ENCODE measurements at places on chromosomes 1 and 21.

- DNase-seq: peak; percentile 29
Observed at GRCh38 chr21:39094847-39095579, 88.2 kb downstream of the PSMG1 start.

DNA sequence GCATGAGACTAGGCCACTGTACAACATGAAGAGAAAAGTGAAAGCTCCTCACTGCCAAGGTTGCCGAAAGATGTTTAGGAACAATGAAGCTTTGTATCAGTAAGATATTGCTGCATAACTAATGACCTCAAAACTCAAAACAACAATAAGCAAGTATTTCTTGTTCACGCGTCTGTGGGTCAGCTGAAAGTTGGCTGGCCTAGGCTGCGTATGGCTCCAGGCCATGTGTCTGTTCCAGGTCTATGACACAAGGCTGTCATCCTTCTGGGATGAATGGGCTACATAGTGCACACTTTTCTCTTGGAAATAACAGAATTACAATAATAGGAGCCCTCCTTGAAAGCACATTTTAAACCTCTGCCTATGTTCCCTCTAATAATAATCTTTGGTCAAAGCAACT lies 515.9 kb downstream of the PLPP3 start:
- DNase-seq: no peak

GRCh38 chr1:66436378-66437135 lies 97.4 kb upstream of the SGIP1 start:
- peak; percentile 81 for DNase-seq

DNA sequence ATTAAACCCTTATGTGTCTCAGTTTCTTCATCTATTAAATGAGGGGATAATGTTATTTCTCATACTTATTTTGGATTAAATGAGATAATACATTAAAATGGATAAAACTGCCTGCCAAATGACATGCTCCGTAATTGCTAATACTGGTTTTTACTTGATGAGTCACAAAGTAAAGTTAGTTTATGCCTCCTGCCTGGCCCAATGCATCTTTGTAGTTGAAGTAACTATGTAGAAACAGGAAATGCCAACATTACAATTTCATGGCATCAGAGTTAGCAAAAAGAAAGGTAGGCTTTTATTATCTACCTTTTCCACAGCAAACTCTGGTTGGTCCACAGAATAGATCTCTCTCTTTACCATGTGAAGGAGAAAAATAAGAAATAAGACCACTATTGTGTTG lies 214.5 kb downstream of the TBX15 start:
- DNase-seq: no peak

- DNase-seq: no peak
Observed at GRCh38 chr1:156089704-156090103, 7.4 kb upstream of the MEX3A start.

DNA sequence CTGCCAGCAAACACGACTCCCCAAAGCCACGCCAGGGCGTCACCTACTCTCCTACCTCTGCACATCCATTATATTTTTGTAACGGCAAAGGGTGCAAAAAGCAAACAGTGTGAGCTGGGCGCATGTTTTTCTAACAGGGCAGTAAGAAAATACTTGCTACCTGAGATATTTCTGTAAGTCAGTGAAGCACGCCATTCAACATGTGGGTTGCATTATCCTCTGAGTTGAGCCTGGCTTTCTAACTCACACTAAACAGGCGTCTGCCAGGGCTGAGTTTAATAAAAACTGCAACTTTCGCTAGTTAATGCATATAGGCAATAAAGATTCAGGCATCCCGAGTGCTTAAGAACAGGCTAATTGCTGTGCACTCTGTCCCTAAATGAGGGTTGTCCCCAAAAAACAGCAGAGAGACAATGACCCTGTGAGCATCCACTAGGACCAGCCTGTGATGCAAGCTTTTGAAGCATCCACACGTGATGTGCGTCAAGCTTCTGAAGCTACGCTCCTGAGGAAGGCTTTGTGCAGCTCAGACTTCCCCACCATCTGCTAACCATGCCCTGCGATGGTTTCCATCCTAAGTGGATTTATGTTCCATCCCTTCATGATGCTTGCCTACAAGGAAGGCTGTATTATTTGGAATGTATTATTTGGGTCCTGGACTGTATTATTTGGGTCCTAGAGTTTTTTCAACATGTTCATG lies 70.0 kb upstream of the SIM2 start:
- DNase-seq: no peak

DNA sequence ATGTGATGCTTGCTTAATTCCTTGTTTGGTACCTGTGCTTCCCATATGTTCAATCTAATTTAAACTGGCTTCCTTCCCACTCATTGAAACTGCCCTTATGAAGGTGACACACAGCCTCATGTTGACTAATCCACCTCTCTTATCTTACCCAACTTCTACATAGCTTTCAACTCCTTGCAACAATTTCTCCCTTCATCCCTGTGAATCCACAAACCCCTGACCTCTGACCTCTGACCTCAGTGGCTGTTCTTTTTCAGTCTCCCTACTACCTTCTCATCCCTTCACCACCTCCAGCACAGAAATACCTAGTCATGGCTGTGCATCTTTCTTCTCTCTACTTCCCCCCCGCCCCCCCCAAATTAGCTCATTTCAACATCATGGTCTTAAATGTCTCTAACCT lies 144.5 kb downstream of the TTLL7 start:
- DNase-seq: no peak

- no peak for DNase-seq
Observed at GRCh38 chr1:246856371-246856770, 75.4 kb downstream of the AHCTF1 start.

DNA sequence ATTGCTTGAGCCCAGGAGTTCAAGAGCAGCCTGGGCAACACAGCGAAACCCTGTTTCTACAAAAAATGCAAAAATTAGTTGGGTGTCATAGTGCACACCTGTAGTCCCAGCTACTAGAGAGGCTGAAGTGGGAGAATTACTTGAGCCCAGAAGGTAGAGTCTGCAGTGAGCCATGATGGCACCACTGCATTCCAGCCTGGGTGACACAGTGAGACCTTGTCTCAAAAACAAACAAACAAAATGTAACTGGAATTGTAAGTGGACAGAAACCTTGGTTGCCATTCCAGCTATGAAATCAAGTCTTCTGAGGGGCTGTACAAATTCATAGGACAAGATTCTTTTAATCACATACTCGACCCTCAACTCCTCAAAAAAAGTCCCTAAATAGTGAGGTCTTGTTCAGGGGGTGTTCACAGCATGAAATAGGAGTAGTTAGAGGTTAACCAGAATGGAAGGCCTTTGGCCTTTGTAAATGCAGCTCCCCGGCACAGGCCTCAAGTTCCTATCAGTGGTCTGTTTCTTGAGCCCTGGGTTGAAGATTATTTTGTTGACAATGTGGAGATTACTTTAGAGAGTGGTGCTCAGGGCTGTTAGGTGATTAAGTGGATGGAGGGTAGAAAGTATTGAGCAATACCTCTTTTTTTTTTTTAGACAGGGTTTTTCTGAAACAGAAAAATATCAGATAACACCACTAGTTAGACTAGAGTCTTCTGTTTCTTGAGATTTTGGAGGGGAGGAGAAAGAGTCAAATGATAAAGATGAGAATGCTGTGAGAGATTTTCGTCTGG lies 138.7 kb upstream of the ZNF648 start:
- DNase-seq: no peak

DNA sequence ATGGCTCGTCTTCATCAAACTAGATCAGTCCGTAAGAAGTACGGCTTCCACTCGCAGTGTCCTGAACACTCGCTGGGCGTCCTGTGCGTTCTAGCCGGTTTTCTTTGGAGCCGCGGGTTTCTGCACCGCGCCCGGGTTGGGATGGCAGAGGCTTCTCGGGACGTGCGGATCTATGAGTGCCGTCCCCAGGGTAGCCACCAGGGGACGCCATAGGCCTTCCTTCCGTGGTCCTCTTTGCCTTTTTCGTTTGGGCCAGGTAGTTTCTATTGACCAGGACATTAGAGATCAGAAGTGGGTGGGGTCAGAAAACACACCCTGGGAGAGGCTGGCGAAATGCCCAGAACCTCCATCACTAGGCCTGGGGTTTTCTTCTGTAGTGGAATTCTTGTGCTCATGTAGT lies 273.8 kb downstream of the FAM72C start:
- DNase-seq: no peak

DNA sequence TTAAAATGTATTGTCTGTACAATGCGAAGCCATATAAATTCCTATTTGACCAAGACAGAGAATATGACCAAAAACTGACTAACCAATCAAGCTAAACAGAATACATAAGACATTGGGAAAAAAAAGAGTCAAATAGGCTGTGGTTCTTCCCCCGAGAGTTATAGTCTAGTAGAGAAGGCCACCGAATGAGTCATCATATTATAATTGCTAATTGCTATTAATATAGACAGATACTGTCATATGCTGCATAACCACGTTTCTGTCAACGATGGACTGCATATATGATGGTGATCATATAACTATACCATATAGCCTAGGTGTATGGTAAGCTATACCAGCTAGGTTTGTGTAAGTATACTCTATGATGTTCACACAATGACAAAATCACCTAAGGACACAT lies 82.5 kb downstream of the WDR64 start:
- no peak for DNase-seq

- DNase-seq: no peak
Observed at GRCh38 chr1:153750026-153750995, 22.5 kb downstream of the INTS3 start.

Data from astrocyte of the cerebellum (primary cell).